Activated T-cell treated with anti-CD3 and anti-CD28 coated beads, Interleukin-2, amount 50 U/mL, for 48 hours (primary cell): ENCODE measurements at places on chromosomes 3 and 15.

DNA sequence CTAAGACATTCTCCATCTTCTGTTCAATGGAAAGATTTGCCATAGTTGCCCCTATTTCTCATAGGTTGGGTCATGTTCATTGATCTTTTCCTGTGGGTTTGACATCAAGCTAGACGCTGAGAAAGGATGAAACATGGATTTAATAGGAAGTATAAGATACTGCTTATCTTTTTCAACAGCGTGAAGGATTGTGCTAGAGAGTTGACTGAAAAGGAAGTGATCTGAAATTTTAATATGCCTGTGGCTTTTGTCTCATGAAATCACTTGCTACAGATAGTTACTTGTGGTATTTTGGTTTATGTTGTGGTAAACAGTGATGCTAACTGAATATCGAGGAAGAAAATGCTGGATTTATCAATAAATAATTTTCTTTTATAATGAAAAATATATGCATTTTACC is 442.9 kb downstream of the EDEM1 start:
- no peak for DNase-seq

GRCh38 chr3:77539677-77540076 is 499.8 kb downstream of the ROBO2 start:
- DNase-seq = no peak

- no peak for DNase-seq
Observed at GRCh38 chr3:179116816-179117215, 31.3 kb upstream of the PIK3CA start.

DNA sequence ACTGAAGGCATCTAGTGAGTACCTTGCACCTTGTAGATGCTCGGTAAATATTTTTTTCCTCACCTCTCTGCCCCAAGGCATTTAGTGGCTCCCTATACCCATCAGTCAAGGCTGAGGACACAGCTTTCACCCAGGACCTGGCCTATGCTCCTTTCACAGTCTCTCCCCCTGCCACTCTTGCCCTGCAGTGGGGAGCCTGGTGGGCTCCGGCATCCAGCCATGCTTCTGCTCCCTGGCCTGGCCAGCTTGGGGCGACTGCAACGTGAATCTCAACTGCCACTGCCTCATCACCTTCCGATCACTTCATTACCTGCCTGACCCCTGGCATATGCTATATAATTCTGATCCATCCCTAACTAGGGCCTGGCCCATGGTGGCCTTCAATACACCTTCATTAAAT is 735 bp upstream of the CX3CR1 start:
- DNase-seq = no peak

GRCh38 chr3:121747976-121748375 is 1.6 kb downstream of the GOLGB1 start:
- DNase-seq = no peak

- no peak for DNase-seq
Observed at GRCh38 chr3:160374472-160374871, 24.6 kb downstream of the IFT80 start.

DNA sequence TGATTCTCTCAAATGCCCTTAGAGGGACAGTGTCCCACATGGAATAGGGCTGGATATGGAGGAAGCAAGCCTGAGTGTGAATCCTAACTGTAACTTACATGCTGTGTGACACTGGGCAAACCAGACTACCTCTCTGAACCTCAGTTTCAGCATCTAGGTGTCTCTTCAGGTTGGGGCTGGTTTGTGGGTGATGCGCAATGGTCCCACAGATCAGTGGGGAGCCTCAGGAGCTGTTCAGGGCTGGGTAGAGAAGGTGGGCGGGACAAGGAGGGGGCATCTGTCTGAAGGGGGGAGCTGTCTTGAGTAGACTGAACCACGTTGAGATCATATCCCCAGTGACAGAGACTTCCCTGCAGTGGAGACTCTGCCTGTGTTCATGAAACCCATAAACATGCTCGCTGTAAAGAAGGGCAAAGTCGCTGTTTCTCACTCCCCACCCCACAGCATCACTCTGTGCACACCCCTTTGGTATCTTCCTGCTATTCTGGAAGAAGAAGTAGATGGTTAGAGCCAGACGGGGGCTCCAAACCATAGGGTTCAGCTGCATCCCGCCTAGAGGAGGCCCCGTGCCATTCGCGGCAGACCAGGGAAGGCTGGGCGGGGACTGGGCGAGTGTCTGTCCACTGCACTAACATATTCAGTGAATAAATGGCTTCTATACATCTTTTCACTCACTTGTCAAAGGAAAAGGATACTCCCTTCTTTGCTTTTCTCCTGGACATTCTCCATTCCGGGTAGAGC is 28.4 kb downstream of the SRPRB start:
- no peak for DNase-seq

GRCh38 chr15:96334017-96334704 is 3.7 kb downstream of the NR2F2 start:
- peak; percentile 14 for DNase-seq

DNA sequence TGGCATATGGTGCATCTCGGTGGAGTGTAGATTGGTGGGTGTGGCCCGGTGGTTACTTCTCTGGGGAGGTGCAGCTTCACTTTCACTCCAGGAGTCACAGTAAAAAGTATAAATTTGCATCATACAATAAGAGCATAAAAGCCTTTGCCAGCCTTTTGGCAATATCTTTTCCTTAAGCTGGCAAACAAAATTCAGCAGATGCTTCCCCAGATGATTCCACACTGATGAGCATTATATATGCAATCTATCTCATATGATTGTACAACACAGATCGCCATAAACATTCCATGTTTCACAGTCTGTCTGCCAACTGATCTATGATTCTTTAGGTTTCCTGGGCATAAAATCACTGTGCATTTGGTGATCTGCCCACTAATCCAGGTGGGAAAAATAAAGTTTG is 120.2 kb upstream of the ALCAM start:
- no peak for DNase-seq

DNA sequence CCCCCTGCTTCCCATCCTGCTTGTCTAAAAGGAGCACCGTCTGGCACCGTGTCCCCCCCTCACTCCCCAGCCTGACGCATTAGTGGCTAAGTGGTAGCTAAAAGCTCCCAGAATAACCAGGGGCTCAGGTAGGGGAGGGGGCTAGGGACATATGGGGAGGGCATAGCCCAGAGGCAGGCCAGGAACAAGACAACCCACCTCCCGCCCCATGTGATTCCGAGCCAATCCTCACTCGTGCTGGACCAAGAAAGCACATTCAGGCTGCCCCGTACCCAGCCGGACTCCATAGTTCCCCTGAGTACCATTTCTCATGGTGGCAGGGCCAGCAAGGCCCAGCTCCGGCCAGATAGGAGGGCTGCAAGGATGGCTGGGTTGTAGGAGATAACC is 11.5 kb downstream of the SEMA7A start:
- DNase-seq = no peak

- no peak for DNase-seq
Observed at GRCh38 chr3:161690299-161690620, 193.7 kb downstream of the OTOL1 start.

GRCh38 chr3:123416173-123416572 is 32.7 kb downstream of the ADCY5 start:
- no peak for DNase-seq

DNA sequence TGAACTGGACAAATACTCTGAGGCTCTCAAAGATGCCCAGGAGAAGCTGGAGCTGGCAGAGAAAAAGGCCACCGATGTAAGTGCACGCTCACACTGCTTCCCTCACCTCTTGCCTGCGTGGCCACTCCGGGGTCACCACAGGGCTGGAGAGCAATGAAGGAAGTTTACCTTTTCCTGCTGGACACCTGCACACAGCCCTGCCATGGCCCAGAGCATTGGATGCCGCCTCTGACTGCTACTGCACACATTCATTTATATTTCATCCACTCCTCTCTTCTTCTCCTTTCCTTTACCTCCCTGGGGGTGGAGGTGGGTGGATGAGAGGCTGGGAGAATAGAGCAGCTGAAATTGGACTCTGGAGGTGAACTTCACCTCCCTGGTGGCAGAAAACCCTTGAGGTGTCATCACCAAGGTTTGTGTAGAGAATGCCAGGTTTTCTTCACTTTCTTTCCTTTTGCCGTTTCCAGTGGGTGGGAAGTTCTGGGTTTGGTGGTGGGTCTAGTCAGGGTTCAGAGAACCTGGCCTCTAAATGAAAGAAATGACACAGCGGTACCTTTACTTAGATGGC is 1.6 kb downstream of the TPM1 start:
- DNase-seq = no peak
